ENCODE measurements at places on chromosomes 7 and 10.

DNA sequence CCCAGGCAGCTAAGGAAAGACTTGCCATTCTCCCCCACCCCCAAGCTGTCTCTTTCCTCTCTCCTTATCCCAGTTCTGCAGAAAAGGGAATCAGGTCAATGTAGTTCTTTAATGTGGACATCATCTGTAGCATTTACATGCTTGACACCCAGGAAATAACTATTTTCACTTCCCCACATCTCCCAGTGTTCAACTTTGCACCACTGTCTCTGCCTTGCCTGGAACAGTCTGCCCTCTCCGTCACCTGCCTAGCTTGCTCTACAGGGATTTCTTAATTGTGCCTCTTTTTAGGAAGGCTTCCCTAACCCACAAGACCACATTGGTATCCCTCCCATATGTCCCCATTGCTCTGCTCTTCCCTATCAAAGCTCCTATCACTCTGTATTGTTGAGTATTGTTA is 45.9 kb upstream of the TOMM7 start:
- DNase-seq = no peak

DNA sequence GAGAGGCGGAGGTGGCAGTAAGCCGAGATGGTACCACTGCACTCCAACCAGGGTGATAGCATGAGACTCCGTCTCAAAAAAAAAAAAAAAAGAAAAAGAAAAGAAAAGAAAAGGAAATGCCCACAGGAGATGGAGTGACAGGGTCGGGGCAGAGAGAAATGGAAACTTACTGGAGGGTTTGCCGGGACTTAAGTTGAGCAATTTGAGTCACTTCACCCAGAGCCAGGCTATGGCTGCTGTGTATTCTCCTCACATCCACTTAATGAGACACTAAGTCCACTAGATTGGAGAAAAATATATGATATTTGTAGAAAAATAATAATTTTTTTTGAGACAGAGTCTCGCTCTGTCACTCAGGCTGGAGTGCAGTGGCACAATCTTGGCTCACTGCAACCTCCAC is 4.6 kb upstream of the PFKFB3 start:
- DNase-seq = no peak

DNA sequence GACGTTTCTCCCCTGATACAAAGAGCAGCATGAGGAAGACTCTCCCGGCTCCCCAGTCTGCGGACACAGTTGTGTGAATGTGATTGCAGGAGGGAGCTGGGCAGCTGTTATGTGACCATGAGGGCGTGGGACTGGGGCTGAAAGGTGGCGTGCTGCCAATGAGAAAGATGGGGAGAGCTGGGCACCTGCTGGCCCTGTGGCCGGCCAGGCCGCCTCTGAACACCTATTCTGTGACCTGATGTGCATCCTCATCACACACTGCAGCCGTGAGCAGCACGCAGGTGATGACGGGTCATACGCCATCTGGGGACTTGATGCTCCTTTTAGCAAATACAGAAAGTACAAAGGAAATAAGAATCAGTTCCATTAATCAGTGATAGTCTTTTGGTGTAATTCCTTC is 86.9 kb downstream of the MGMT start:
- DNase-seq = no peak

DNA sequence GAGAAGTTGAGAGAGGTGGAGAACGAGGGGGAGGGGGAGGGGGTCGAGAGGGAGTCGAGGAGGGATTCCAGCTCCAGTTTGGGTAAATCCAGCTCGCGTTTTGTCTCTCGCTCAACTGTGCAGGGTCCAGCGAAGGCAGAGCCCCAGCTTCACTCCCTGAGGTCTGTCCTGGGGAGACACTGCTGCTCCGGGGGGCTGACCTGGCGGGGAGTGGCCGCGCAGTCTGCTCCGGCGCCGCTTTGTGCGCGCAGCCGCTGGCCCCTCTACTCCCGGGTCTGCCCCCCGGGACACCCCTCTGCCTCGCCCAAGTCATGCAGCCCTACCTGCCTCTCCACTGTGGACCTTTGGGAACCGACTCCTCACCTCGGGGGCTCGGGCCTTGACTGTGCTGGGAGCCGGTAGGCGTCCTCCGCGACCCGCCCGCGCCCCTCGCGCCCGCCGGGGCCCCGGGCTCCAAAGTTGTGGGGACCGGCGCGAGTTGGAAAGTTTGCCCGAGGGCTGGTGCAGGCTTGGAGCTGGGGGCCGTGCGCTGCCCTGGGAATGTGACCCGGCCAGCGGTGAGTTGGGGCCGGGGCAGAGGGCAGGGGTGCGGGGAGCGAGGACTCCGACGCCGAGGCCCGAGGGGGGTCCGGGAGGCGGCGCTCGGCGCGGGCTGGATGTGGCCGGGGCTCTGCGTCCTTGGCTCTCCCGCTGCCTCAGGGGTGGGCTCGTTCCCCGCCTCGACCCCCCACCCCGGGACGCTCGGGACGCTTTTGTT is at the start of gene TET1:
TET1 (plus strand) TSS at position 152 of the 757 bp plus-strand sequence. CDS start 12,002 bp downstream, outside the sequence.
- no peak for DNase-seq

DNA sequence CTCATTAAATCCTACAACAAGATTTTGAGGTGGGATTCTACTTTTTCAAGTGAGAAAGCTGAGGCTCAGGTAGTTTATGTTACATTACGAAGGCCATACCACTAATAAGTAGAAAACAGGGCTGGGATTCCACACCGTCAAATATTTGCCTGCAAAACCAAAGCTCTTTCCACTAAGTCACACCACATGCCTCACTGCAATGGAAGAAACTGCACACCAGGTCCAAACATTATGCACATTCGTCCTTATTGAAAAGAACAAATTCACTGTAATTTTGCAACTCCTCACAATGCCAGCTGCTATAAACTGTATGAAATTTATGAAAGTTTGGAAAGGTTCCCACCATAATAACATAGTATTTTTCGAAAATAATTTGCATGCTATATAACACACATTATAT is 66.5 kb downstream of the DGKB start:
- DNase-seq = no peak

- DNase-seq = no peak
These were observed 264.3 kb upstream of the RNF32 start for GRCh38 chr7:156376317-156376716.

GRCh38 chr7:327991-328702 is 38.2 kb downstream of the FOXL3 start:
- DNase-seq = no peak

DNA sequence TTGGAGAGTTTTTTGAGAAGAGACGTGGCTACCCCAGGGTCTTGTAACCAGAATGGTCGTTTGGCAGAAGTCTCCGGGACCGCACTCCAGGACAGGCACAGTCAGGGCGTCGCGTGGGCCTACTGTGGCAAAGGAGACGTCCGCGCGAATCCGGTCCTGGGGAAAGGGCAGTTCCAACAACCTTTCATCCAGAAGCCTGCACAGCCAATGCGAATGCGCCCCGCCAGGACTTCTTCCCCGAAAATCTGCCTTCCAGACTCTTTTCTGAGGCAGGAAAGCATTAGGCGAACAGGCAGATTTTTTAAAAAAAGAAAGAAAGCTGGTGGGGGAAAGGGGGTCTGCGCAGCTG is 2.0 kb downstream of the HPSE2 start:
- no peak for DNase-seq
